ENCODE measurements at places on chromosomes 16 and 17. TPM values are rescaled to one million over a fixed set of nuclear protein-coding genes. Genes with fewer than 3 reads are reported as not detected.
A peak's percentile ranks its signal among the peaks of the same experiment; 100 is the strongest.

DNA sequence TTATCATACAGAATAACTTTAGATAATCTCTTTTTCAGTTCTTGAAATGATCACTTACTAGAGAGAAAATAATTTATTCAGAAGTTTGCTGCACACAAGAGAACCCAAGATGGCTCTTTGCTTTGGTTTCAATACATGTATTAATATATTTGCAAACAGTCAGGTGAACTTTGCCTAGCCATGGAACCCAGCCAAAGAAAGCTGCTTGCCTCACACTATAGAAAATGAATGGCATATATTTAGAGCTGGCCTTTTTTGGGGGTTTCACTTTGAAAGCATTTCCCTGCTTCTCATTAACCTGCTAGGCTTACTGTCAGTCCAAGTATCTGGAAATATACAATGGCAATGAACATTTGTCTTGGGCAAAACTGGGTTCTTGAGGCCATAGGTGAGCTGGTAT is 75.3 kb downstream of the MRTFB start:
- peaks cover 13% of the 10 kb centered on the region for H3K4me1 ChIP-seq
- H3K4me3 ChIP-seq = no peak overlapping the region
- DNase-seq = no peak
- no peaks in the 10 kb centered on the region for H3K27me3 ChIP-seq
- no peaks in the 10 kb centered on the region for H3K36me3 ChIP-seq

Gene ZSCAN32
- total RNA-seq = 12.7 TPM

Gene PRSS33
- total RNA-seq = not detected

Gene SEBOX
- not detected for total RNA-seq

DNA sequence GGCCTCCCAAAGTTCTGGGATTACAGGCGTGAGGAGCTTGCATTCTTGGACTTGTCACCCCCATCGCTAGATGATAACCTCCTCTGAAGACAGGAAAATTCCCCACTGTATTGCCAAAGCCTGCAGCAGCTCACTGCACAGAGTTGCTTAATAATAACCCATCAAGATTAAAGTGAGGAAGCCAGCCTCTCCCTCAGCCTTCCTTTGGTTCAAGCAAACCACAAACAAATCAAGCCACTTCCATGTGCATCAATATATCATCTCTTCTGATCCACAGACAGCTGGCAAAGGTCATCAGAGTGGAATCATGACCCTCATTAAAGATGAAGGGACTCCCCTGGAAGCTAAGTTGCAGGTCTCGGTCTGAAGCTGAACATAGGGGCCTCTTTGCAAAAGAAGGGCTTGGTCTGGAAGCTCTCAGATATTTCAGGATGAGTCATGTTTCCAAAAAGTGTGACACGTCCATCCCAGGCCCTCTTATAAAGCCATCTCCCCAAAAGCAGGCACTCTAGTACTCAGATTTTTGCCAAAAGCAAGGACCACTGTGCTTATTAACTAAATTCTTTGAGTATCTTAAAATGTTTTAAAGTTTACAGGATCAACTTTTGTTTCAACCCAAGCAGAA is 4.8 kb downstream of the EMP2 start:
- peak overlapping the region; percentile 89 for H3K4me3 ChIP-seq
- H3K27ac ChIP-seq = peak overlapping the region; percentile 99
- no peak for DNase-seq
- peaks cover 64% of the 10 kb centered on the region for H3K4me1 ChIP-seq
- H3K27me3 ChIP-seq = peaks cover 6% of the 10 kb centered on the region
- peaks cover 15% of the 10 kb centered on the region for H3K36me3 ChIP-seq

GRCh38 chr16:69064124-69064763 is 41.2 kb upstream of the HAS3 start:
- H3K4me1 ChIP-seq = no peaks in the 10 kb centered on the region
- H3K27me3 ChIP-seq = no peaks in the 10 kb centered on the region
- no peaks in the 10 kb centered on the region for H3K36me3 ChIP-seq
- H3K4me3 ChIP-seq = no peak overlapping the region

GRCh38 chr16:54509456-54509855 is 222.9 kb upstream of the IRX3 start:
- no peak for DNase-seq
- peaks cover 10% of the 10 kb centered on the region for H3K4me1 ChIP-seq
- no peak overlapping the region for H3K27ac ChIP-seq
- no peaks in the 10 kb centered on the region for H3K27me3 ChIP-seq
- H3K4me3 ChIP-seq = no peak overlapping the region
- no peaks in the 10 kb centered on the region for H3K36me3 ChIP-seq
